ENCODE measurements at places on chromosomes 3 and 15.

DNA sequence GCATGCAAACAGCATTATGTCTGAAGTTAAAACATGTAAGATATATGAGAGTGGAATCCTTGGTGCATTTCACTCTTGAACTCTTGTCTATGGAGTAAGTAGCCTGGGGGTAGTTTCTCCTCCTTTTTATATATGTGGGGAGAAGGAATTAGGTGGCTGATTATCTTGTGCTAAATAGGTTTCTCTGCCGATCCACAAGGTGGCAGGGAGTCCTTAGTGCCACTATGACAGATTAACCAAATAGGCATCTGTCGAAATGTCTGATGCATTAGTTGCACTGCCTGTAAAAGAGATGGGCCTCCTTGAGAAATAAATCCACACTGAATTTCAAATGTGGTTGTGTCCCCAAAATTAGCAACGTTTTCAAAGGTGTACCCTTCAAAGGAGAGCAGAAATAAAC, 170.1 kb downstream of the CNTN4 start:
- DNase-seq = no peak

DNA sequence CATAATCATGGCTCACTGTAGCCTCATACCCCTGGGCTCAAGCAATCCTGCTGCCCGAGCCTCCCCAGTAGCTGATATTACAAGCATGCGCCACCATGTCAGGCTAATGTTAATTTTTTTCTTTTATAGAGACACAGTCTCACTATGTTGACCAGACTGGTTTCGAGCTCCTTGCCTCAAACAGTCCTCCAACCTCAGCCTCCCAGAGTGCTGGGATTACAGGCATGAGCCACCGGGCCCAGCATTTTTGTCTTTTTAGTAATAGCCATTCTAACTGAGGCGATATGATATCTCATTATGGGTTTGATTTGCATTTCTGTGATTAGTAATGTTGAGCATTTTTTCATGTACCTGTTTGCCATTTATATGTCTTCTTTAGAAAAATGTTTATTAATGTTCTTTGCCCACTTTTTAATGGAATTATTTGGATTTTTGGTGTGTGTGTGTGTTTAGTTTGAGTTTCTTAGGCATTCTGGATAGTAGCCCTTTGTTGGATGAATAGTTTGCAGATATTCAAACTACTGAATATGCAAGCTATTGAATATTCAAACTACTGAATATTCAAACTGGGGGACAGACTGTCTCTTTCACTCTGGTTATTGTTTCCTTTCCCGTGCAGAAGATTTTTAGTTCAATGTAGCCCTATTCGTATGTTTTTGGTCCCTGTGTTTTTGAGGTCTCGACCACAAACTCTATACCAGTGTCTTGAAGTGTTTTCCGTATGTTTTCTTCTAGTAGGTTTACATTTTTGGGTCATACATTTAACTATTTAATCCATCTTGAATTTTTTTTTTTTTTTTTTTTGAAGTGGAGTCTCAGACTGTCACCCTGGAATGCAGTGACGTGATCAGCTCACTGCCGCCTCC, 39.2 kb downstream of the CCDC66 start:
- no peak for DNase-seq

DNA sequence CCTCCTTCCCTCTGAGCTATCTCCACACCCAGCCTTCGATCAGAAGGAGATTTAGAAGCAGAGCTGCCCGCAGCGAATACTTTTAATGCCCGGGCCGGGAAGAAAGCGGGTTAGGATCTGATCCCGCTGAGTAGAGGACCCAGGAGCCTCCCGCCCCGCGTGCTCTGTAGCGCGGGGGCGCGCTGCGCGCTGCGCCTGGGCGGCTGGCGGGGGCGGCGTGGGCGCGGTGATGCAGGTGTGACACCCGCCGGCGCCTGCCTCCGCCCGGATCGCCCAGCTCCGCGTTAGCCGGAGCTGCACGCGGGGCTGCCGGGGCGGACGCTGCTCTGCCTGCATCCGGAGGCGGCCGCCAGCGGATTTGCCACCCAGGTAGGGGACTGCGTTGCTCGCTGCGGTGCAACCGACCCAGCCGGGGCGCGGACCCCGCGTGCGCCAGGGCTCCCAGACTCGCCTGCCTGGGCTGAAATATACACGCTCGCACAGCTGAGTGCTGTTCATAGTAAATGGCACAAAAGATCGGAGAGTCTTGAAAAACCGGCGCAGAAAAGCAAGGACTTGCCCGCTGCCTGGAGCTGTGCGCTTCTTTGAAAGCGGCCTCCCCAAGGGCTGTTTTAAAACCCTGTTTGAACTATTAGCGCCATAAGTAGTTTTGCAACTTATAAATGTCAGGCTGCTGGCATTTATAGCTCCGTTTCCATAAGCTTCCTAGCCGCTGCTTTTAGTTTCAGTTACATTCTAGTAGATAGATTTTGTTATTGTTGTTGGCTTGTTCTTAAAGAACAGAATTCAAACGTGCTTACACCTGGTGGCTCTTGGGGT, at the start of gene SV2B:
Gene SV2B, plus strand, starts transcription at position 263 of the 819 bp plus-strand sequence. CDS start 126,007 bp downstream, outside the sequence.
- DNase-seq = peak; percentile 30

DNA sequence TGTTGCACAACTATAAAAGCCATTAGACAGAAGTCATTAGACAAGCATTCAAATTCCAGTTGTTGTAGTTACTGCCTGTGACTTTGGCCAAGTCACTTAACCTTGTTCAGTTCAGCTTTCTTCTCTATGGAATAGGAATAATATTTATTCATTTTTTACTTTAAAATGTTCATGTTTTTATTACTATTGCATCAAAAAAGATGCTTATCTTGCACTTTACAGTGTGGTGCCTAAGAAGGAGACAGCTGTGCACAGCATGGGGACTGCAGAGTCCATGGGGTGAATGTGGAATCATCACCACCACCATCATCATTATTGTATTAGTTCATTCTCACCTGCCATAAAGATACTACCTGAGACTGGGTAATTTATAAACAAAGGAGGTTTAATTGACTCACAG, 504.2 kb downstream of the SOX2 start:
- DNase-seq = no peak

DNA sequence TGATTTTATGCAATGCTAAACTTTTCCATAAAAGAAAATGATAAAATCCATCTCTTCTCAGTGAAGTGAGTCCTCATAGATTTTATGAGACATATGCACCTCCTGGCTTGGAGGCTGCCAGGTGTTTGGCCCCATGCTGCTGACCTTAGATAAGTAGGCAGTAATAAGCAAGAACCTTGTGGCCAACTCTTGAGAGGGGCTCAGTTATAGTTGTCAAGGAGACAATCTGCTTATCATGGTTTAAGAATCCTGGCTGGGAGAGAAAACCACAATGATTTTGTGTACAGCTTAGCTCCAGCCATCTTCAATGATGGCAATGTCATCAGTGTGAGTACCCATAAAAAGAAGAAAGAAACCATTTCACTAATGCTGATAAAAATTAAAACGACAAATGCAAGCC, 252.1 kb downstream of the CPNE4 start:
- no peak for DNase-seq

DNA sequence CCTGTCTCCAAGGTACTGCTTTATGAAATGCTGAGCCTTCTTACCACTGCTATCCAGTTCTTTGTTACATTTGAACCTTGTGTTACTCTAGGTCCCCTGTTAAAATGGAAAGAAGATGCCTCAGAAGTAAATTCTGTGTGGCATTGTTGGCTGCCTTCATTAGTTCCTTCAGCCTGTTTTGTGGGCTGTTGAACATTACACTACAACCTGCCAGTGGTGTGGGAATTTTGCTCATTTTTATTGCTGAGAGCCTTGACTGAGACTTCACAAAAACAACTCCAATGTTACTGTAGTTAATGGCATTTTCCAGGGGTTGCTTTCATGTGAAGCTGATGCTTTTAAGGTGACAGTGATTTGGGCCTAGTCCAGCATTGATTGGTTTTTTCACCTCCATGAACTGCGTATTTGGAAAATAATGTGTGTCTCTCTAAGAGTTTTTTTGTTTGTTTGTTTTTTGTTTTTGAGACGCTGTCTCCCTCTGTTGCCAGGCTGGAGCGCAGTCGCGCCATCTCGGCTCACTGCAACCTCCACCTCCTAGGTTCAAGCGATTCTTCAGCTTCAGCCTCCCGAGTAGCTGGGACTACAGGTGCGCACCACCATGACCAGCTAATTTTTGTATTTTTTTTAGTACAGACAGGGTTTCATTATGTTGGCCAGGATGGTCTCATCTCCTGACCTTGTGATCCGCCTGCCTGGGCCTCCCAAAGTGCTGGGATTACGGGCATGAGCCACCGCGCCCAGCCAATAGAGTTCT, 4.3 kb downstream of the MAPK6 start:
- DNase-seq = no peak

DNA sequence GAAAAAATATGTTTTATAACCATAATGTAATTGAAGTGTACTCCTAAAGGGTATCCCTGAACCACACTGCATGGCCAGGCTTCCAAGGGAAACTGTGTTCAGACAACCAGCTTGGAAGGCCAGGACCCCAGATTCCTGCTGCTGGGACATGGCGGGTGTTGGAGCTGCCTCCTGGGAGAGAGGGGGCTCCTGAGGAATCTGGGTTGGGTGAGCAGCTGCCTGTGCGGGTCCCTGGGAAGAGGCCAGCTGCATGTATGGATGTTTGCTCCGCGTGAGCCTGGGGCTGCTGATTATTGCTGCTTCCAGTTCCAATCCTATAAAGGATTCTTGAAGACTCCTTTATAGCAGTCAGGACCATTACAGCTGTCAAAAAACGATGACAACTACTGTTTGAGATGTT, 348.6 kb upstream of the ICE2 start:
- DNase-seq = no peak

- DNase-seq = no peak
These were observed 281.7 kb downstream of the EFHB start for GRCh38 chr3:19652336-19652735.

DNA sequence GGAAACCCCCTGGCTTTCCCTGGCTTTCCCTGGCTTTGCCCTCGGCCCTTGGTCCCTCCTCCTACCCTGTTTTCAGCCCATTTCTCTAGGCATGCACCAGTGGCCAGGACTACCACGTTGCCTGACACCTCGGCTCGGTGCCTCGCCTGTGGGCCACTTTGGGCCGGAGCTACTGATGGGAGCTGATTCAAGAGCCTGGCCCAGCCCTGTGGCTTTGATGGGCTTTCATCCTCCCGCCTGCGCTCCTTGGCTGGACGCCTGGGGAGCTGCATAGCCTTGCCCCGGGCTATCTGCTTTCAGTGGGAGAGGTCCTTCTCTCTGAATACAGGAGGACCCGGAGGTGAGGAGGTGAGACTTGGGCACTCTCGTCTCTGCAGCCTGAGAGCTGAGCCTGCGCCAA, 192.7 kb upstream of the HES1 start:
- no peak for DNase-seq

DNA sequence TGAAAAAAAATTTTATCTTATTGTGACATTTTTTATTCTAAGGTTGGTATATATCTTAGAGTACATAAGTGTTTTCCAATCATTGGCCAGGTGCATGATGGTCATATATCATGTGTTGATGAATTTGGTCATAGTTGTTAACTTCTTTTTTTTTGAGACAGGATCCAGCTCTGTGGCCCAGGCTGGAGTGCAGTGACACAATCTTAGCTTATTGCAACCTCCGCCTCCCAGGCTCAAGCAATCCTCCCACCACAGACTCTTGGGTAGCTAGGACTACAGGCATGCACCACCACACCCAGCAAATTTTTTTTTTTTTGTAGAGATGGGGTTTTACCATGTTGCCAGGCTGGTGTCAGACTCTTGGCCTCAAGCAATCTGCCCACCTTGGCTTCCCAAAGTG, 44.0 kb downstream of the PCCB start:
- DNase-seq = no peak

DNA sequence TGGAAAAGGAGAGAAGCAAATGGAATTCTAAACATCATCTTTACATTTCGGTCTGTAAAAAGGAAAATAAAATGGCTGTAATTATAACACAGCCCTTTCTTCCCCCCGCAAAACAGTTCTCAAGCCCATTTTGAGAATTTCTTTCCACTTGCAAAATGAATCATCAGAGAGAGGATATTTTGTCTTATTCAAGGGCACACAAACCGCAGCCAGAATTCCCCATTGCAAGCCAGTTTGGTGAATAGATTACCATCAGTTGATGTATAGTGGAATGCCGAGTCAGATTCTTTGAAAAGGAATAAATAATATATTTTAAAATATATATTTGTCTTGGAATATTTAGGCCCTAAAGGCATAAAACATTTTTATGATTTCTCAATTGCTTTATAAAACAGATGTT, 420.4 kb upstream of the SEMA6D start:
- no peak for DNase-seq

DNA sequence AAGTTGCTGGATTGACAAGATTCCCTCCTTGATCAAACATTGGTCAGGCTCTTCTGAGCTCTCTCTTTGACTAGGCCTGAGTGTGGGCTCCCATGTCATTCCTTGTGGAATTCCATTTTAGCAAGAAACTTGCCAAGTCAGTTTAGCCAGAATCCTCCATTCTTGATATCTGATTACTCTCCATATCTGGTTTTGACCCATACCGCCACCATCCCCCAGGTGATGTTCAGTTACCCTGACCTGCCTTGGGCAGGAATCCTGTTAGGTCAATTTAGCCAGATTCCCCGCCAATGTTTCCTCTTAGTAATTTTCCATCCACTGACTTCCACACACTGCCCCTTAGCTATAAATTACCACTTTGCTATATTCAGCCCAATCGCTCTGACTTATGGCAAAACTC, 1.0 kb upstream of the PCCB start:
- DNase-seq = no peak

GRCh38 chr15:51192521-51193280, 98.0 kb upstream of the TNFAIP8L3 start:
- DNase-seq = peak; percentile 38

GRCh38 chr15:66833803-66834202, 131.8 kb downstream of the SMAD6 start:
- no peak for DNase-seq

- DNase-seq = no peak
These were observed 3.5 kb downstream of the NSMCE3 start for GRCh38 chr15:29266052-29266582.

GRCh38 chr15:88450125-88450798, 16.9 kb downstream of the MRPL46 start:
- DNase-seq = peak; percentile 20

GRCh38 chr3:46887980-46888494, 10.5 kb downstream of the PTH1R start:
- no peak for DNase-seq

DNA sequence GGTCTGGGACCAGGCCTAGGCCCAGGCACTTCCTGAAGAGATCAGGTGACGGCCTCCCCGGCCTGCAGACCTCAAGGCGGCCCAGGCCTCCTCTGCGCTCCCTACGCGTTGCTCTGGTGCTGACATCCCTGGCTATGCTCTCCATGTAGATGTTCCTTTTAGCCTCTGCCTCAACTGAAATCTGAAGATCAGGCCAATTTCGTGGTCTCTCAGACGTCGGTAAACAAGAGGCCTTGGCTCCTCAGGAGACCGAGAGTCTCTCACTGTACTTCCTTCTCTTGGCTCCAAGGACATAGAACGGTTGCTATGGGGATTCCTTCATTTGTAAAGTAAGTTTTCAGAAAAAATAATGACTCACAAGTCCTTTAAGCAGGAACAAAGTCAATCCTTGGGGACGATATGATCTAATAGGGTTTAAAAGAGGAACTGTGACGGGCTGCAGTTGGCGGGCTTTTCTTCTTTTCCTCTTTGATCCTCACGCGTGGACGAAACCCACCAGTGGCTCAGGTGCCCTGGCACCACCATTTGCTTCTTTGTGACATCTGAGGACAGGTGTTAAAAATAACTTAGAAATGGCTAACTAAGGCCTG, 55.6 kb upstream of the CGNL1 start:
- no peak for DNase-seq

- no peak for DNase-seq
These were observed 44.3 kb upstream of the FGD5 start for GRCh38 chr3:14774431-14774830.

- DNase-seq = no peak
These were observed 392.2 kb downstream of the DIPK2A start for GRCh38 chr3:144363856-144364255.

Measured in stimulated activated naive CD4-positive, alpha-beta T cell treated with Interleukin-2 at 50 U/mL for 16 hours (primary cell).